Astrocyte (in vitro differentiated cells and primary cell): ENCODE measurements at places on chromosomes 1 and 21.
A peak's percentile ranks its signal among the peaks of the same experiment; 100 is the strongest.

GRCh38 chr21:40833184-40833583, 13.8 kb downstream of the DSCAM start:
- no peak for DNase-seq

DNA sequence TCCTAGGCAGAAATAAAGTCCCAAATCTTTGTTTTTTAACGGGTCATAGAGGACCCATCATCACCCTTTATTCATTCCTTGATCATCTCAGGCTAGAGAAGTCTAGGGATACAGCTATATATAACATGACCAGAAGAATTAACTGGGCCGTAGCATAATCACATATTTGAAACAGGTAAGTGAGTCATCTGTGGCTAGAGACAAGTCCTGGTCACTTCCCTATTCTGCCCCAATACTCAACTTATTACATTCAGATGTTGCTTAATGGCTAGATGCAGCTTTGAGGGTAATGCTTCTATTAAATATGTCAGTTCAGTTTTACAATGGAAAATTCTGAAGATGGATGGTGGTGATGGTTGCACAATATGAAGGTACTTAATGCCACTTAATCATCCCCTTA, 47.0 kb downstream of the EXO1 start:
- no peak for DNase-seq

DNA sequence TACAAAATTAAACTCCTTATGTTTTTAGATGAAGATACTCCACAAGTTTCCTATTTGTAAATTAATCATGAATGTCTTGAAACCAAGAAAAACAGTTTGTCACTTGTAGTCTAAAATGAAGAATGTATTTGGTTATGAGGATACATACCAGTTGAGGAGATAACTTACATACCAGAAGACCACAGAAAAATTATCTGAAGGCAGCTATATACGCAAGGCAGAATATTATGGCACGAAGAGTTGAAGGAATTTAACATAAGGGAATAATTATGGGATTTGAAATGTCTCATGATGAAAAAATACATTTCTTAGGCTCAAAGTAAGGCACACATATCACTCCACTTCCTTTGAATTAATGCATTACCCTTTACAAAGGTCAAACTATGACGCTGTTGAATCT, 73.3 kb downstream of the IFI44 start:
- DNase-seq, result peak; percentile 54

GRCh38 chr1:32336963-32337675, 1.1 kb upstream of the MARCKSL1 start:
- peak; percentile 32 for DNase-seq

DNA sequence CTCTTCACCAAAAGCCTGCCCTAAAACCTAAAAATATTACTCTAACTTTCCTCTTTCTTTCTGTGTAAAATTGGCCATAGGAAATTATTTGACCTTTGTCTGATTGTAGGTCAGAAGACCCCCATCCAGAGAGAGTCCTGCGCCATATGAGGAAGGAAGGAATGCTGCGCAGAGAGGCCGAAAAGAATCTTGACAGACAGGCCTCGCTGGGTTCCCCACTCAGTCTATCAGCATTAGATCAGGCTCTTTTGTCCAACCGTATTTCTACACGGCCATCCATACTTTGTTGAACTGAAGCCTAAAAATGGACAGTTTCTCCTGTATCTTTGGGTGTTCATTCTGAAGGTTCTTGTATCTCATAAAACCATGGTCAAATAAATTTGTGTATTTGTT, 4.3 kb upstream of the SLC30A2 start:
- no peak for DNase-seq

- DNase-seq, result no peak
Observed at GRCh38 chr1:29821605-29822004, 585.3 kb downstream of the PTPRU start.

DNA sequence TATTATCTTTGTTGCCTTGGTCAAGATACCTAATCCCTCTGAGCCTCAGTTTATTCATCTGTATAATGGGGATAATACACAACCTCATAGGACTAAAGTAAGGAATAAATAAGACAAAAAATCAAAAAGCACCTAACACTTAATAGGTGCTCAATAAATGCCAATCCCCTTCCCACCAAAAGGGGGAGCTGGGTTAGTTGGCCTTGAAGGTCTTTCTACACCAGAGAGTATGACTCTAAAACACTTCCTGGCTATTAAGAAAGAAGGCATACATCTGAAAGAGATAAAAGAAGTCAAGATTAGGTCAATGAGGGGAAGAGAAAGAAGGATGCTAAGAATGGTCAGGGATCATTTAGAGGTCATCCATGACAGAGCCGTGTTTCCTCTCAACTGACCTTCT, 11.1 kb downstream of the VSIG8 start:
- no peak for DNase-seq

DNA sequence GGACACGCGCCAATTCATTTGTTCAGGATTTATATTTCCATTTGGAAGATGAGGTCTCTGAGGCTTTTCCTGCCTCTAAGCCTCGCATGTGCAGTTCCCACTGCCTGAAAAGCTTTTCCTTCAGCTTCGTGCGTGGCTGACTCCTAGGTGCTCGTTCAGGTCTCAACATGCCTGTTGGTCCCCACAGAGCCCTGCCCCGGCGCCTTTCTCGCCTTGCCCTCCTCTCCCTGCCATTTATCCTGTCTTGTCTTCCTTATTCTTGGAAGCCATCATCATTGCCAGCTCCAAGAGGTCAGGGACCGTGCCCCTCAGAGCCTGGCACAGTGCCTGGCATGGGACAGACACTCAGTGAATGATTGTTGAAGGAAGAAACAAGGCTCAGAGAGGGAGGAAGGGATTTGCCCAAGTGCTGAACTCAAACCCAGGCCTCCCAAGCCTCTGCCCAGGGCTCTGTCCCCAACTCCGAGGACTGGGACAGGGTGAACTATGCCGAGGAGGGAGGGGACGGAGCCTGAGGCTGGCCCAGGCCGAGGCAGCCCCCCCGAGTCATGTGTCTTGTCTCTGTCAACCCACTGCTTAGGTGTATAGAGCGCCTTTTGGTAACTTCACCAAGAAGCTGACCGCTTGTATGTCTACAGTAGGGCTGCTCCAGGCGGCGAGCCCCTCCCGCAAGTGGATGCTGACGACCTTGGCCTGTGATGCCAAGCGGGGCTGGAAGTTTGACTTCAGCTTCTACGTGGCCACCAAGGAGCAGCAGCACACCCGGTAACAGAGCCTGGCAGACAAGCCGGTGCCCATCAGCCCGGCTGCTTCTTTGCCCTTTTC, 47.3 kb downstream of the DISP3 start:
- DNase-seq, result no peak

DNA sequence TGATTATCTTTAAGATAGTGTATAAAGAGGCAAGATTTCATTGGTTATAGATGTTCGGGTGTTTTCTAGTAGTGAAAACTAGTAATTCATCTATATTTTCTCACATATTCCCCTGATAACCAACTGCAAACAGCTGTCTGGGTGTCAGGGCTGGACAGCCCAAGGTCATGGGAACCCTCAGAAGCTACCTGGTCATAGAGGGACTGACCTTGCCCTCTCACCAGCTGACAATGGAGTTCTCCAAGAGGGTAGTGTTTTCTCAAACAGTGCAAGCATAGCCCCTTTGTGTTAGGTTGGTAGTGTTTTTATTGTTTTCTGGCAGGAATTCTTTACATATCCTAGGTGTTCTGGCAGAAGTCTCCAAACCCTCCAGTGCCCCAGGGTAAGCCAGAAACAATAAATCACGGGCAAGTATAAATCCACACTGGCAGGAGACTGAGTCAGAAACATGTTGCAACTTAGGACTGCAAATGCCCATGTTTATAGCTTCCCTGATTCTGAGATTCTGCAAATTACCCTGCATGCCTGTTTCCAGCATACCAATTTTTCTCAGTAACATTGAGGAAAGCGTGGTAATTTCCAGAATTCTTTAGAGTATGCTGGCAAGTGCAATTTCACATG, 82.8 kb upstream of the ATP1A1 start:
- DNase-seq, result no peak

- DNase-seq, result no peak
Observed at GRCh38 chr1:47883963-47884362, 113.2 kb downstream of the TRABD2B start.

- peak; percentile 83 for DNase-seq
Observed at GRCh38 chr1:235972311-235972689, 92.6 kb downstream of the NID1 start.

DNA sequence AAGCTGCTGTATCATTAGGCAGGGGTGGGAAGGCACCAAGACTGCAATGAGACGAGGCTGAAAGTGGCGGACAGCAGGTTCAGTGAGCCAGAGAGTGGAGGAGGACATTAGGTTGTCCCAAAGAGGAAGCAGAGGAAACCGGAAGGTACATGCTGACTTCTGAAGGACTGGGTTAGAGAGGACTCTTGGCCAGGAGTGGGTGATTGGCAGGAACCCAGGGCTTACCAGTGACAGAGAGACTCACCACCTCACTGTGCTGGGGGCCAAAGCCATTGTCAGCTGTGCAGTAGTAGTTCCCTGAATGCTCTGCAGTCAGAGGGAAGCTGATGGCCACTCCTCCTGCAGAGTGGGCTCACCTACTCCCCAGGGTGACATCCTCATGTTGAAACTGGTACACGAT, 41.9 kb upstream of the FCRL4 start:
- no peak for DNase-seq

GRCh38 chr1:44413740-44414139, 8.7 kb downstream of the RNF220 start:
- DNase-seq, result no peak

GRCh38 chr1:234763367-234763766, 153.4 kb upstream of the IRF2BP2 start:
- DNase-seq, result no peak

- DNase-seq, result no peak
Observed at GRCh38 chr21:38013741-38014140, 97.5 kb upstream of the KCNJ6 start.

- no peak for DNase-seq
Observed at GRCh38 chr1:170153417-170153816, 7.7 kb downstream of the NTMT2 start.

DNA sequence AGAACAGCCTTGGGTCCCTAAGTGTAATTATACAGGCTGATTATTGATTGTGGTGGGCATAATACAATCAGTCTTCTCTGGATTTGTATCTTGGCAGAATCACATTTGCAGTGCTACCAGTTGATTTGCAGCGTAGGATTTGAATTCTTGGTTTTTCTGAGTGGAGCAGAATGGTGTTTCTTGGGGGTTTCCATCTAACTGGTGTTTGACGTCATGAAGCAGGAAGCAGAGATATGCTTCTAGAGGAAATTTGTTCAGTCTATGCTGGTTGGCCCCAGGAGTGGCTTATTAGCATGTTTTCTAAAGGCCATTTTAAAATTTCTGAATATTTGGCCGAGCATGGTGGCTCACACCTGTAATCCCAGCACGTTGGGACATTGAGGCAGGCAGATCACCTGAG, 3.4 kb downstream of the CTTNBP2NL start:
- DNase-seq, result no peak

GRCh38 chr1:111886741-111887140, 102.7 kb downstream of the KCND3 start:
- DNase-seq, result no peak

DNA sequence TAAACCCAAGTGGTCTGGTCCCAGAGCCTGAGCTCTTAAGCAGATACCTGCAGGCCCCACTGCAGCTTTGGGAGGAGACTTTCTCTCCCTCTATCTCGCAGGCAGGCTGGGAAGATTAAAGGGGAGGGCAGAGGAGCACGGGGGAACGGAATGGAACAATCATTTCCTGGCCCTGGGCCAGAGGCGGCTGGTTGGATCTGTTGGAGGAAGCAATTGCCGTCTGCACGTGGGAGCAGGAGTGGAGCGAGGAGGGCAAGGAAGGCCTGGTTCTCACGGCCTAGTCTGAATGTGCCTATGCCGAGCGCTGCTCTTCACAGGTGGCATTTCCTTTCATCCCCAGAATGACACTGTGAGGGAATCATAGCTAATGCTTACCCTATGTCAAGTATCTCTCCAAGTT, 23.7 kb downstream of the NKAIN1 start:
- peak; percentile 13 for DNase-seq

- DNase-seq, result no peak
Observed at GRCh38 chr1:86416343-86416742, 7.6 kb upstream of the CLCA2 start.

GRCh38 chr21:44914176-44914874, 6.4 kb downstream of the ITGB2 start:
- no peak for DNase-seq

DNA sequence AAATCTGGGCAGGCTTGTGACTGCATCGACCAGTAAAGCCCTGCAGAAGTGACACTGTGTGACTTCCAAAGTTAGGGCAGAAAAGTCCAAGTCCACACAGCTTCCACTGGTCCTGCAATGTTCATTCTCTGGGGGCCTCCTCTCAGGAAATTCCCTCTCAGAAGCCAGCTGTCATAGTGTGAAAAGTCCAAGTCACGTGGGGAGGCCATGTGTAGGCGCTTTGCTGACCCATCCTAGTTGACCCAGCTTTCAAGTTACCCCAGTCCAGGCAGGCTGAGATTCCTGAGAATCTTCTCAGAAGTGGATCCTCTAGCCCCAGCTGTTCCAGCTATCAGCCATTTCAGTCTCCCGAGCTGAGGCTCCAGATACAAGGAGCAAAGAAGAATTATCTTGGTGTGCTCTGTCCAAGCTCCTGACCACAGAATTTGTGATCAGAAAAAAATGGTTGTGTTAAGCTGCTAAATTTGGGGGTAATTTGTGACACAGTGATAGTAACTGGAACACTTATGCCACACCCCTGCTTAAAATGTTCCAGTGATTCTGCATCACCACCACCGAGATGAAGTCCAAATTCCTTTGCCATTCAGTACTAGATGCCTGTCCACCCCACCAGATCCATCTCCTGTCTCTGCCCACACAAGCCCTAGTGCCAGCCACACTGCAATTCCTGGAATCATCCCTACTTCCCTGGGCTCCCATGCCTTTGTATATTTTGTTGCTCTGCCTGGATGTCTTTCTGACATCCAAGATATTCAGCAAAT, 2.5 kb upstream of the STUM start:
- no peak for DNase-seq

DNA sequence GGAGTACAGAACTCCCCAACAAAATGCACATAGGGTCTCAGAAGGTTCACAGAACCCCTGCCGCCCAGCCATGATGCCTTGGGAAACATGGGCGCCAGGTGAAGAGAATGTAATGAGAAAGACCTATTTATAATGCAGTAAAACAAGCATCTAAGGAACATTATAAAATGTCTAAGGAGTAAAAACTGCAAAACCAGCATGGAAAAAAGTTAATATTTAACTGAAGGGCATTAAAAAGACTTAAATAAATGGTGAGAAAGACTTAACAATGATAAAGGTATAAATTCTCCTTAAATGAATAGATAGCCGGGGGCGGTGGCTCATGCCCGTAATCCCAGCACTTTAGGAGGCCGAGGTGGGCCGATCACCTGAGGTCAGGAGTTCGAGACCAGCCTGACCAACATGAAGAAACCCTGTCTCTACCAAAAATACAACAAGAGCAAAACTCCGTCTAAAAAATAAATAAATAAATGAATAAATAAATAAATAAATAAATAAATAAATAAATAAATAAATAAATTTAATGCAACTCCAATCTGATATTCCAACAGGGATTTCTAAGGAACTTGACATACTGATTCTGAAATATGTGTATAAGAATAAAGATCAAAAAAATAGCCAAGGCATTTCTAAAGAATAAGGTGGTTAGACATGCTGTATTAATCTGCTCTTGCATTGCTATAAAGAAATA, 27.3 kb upstream of the ACOT11 start:
- no peak for DNase-seq
